Stimulated activated CD4-positive, alpha-beta T cell treated with anti-CD3 and anti-CD28 coated beads, Interleukin-12 subunit alpha, Interleukin-12 subunit beta, amount 100 ng/mL, for 24 hours (primary cell): ENCODE measurements at places on chromosomes 7 and 10.

DNA sequence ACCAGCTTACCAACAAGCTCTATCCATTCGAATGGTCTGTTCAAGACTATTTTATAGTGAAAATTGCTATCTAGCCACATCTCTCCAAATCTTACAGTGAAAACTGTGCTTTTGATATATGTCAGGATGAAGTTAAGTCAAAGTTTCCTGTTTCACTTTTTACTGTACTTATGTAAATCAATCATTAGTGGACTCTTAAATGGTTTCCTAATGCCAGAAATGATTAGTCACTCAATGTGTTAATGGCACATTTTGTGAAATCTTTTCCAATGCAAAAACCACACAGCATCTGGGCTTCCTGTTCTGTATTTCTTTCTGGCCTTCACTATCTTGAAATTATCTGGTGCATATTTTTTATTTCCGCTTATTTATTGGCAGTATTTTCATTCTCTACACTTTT is 87.3 kb upstream of the STEAP1B start:
- no peak for DNase-seq

DNA sequence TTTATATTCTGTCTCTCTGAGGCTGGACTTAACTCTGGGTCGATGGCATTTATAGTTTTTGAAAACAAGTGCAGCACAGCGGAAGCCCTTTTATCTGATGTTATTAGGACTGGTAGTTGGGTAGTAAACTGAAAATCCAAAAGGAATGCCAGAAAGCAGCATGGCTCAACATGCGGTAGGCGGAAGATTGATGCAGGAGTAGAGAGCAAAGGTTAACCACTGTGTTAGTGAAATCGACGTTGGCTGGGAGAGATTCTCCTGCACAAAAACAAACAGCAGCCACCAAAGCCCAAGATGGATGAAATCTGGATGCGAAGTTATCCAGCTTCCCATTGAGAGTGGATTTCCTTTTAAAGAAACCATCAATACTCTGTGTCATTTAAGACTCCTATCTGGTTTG is 54.5 kb upstream of the EMX2 start:
- no peak for DNase-seq

- no peak for DNase-seq
These were observed 19.6 kb upstream of the CDCA7L start for GRCh38 chr7:21965291-21965690.

GRCh38 chr7:41536122-41536872 is 166.6 kb downstream of the INHBA start:
- no peak for DNase-seq

DNA sequence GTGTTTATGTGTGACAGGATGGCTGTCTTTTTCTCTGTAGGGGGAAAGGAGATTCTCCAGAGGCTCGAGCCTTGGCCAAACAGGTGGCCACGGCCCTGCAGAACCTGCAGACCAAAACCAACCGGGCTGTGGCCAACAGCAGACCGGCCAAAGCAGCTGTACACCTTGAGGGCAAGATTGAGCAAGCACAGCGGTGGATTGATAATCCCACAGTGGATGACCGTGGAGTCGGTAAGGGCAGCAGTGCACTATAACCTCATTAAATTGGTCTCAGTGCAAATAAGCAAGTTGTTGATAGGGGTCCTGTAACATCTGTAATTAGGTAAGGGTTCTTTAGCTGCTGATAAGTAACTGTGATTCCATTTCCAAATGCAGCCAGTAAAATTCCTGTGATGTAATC is 56.4 kb downstream of the AP3M1 start:
- no peak for DNase-seq

DNA sequence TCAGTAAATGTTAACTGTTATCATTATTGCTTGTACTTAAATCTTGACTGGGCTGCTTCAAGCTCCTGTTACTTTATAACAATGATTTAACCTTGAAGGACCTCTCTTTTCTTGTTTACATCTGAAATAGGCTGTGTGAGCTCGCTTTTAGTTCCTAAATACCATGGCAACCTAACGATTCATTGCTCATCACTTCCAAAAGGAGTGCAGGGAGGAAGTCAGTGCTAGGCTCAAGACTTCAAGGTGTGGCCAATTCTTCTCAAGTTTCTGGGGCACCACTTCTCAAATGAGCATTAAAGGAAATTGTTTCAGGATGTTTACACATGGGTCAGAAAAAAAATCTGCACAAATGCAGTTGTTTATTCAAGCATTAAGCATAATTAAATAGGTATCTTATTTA is 284.2 kb downstream of the MTERF1 start:
- no peak for DNase-seq

GRCh38 chr10:89391907-89392756 is at the start of gene IFIT1:
IFIT1 (plus strand) TSS chr10:89392623; CDS start chr10:89392713, 90 bp downstream.
- DNase-seq: peak; percentile 5

- no peak for DNase-seq
These were observed 133.7 kb upstream of the SH2B2 start for GRCh38 chr7:102152672-102153598.

GRCh38 chr7:2512179-2512661 is 7.4 kb upstream of the LFNG start:
- DNase-seq: no peak

- DNase-seq: no peak
These were observed 372.9 kb upstream of the NFE2L3 start for GRCh38 chr7:25779002-25779546.

DNA sequence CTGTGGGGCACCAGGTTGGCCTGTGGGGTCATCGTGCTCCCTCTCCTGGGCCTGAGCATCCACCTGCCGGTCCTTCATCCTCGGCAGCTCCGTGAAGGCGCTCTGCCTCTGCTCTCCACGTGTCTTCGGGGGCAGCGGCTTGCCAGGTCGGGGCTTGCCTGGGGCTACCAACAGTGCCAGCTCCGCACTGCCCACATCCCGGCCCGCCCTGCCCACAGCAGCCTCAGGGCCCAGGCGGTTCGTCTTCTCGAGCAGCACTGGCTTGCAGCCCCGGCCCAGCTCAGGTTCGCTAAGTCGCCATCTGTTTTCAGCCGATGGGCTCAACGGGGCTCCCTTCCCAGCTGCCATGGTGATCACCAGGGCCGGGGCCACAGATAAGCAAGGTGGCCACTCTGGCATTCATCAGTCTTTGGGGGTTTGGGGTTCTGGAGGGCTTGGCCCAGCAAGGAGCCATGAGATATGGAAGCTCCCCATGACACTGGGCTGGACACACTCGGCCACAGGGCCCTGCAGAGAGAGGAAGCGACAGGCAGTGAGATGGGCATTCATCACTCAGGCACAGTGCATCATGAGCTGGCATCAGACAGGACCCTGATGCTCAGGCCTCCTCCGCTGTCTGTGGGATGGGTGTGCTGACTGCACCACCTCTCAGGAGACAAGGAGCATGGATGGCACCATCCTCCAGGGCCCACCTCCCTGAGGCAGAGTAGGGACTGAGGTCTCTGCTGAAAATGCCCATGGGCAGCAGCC is 15.5 kb downstream of the ZNF488 start:
- DNase-seq: no peak

DNA sequence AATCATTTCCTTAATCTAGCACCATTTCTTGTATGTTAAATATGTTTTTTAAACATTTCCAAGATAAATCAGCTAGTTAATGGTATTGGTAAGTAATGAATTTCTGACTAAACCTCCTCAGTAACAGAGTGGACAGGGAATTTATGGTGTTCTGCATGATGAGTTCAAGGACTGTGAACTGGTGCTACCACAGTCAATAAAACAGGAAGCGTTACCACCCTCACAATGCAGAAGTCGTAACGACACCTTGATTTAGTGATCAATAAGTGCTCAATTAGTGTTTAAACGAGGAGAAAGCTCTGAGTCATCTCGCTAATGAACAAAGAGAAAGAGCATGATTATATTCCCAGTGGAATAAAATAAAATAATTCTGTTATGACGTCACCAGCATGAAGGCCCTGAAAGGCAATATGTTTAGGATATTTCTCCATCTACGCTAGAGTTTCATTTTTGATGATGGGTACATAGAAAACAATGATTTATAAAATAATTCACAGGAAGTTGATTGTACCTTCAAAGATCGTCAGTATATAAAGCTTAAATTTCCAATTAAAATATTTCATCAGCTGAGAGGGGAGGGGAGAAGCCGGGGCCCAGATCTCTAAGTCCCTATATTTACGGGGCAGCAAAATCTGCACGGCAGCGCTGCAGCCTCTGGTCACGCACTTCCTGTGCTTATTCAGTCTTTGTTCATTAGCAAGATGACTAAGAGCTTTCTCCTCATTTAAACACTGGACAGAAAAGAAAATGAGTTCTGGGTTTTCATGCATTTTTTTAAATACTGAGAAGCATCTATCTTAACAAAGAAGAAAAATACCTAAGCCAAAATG is 400.5 kb downstream of the PTPRN2 start:
- DNase-seq: no peak

DNA sequence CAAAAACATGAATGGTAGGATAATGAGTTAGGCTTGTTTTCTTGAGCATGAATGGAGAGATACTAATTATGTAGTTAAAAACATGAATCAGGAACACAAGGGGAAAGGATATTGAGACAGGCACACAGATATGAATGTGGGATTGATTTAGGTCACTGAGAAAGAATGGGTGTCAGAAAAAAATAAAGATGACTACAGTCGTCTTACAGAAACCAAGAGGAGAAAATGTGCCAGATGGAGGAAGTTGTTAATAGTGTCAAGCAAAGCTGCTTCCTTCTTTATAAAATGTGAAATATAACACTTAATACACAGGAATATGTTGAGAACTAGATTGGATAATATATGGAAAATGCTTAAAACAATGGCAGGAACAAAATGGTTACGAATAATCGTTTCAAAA is 173.3 kb upstream of the BET1 start:
- no peak for DNase-seq

- peak; percentile 55 for DNase-seq
These were observed 193.1 kb downstream of the COBL start for GRCh38 chr7:51123322-51124019.

- DNase-seq: no peak
These were observed 91.3 kb downstream of the POU6F2 start for GRCh38 chr7:39069031-39069430.

GRCh38 chr10:101380353-101381017 is 26.5 kb downstream of the BTRC start:
- no peak for DNase-seq

DNA sequence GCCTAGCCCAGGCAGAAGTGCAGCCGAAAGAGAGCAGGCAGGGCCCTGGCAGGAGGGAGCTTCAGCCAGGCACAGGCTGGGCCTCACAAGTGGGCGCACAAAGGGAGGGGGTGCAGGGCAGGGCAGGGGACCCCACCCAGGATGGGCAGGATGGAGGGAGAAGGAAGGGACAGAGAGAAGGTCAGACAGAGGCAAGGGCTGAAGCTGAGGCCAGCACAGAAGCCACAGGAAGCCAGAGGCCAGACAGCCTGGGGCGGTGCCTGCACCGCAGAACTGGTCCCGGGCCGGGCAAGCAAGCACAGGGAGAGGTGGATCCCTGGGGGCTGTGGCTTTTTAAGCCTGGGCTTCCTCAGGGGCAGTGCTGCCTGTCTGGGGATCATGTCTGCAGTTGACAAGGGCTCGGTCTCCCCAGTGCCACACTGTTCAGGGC is 16.7 kb downstream of the NOS3 start:
- no peak for DNase-seq

DNA sequence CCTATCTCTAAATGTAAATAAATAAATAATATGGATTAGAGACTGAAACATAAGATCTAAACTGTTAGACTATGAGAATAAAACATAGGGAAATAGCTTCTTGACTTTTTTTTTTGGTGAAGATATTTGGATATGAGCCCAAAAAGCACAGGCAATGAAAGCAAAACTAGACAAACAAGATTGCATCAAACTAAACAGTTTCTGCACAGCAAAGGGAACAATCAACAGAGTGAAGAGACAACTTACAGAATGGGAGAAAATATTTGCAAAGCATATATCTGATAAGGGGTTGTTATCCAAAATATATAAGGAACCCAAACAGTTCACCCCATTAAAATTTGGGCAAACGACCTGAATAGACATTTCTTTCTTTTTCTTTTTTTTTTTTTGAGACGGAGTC is 148.1 kb downstream of the SUGCT start:
- DNase-seq: no peak

DNA sequence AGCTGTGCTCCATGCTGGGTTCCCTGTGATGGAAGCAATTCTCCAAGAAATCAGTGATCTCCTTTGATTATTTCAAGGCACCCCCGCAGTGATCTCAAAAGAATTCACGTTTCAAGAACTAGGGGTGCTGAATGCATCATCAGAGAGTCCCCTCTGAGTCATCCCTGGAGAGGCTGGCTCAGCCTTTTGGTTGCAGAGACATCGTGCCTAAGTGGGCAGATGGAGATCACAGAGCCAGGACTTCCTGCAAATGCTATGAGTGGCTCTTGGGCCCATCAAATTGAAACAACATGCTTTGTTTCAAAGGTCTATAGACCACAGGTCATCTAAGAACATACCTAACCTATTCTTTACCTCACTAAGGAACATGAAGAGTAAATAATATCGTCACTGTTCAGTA is 41.5 kb upstream of the PLEKHA1 start:
- DNase-seq: no peak

DNA sequence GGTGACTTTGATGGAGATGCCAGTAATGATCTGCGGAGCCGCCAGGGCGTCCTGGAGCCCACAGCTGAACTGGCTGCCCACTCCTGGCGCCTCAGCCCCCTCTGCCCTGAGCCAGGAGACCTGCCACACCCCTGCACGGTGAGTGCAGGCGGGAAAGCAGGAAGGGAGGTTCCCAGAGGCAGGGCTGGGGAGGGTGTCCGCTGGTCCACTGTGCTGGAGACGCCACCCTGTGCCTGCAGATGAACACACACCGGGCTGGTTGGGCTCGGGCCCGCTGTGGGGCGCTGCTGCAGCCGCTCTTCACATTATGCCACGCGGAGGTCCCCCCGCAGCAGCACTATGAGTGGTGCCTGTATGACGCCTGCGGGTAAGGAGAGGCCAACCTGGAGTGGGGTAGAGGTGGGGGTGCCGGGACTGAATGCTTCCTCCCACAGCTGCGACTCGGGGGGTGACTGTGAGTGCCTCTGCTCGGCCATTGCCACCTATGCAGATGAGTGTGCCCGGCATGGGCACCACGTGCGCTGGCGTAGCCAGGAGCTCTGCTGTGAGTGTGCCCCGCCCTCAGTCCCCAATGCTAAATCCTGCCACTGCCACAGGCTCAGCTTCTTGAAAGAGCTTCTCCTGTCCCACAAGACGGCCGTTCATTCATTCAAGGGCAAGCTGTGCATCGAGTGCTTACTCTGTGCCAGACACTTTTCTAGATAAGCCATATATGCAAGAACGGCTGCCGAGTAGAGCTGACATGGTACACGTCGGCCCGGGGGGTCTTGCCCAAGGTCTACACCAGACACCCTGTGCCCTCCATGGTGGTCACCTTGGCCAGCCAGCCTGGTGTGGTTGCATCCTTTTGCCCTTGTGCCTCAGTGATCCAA is 14.3 kb upstream of the ZNF467 start:
- DNase-seq: no peak

DNA sequence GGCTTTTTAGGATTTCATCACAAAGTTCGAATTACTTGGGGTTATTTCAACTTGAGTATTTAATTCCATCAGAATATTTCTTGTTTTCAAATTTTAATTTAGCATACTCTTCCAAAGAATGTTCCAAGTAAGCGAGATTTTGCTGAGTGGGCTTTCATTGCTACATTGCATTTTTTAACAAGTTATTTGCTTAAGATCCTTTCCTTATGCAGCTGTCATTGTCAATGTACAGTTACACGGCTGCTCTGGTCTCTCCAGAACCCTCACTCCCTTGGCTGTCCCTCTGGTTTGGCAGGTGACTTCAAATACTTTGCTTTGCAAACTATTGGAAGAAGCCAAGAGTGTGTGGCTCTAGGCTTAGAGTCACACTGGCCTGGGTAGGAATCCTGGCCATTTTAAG is 80.0 kb downstream of the CFAP58 start:
- DNase-seq: no peak

- no peak for DNase-seq
These were observed 55.8 kb downstream of the FAM53B start for GRCh38 chr10:124688386-124688785.
